Hepatic stellate cell (primary cell): ENCODE measurements at places on chromosomes 6 and 20.
A peak's percentile ranks its signal among the peaks of the same experiment; 100 is the strongest.

GRCh38 chr6:15791448-15792181 lies 128.8 kb upstream of the DTNBP1 start:
- DNase-seq: no peak

- no peak for DNase-seq
Measured at GRCh38 chr6:112113918-112114317, 26.5 kb downstream of the FAM229B start.

DNA sequence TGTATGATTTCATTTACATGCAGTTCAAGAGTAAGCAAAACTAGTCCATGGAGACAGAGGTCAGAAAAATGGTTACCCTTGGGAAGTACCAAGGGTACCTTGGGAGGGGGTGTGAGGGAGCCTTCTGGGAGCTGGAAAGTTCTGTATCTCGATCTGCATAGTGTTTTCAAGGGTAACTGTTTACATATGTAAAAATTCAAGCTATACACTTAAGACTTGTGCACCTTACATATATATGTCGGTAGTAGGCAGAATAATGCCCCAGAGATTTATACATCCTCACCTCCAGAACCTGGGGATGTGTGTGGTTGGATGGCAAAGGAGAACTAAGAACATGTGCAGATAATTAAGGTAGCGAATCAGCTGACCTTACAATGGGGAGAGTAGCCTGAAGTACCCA lies 31.0 kb downstream of the GABRR2 start:
- DNase-seq: no peak

GRCh38 chr6:43861212-43861894 lies 91.3 kb downstream of the VEGFA start:
- DNase-seq: no peak

GRCh38 chr20:33686984-33687366 lies 790 bp upstream of the E2F1 start:
- no peak for DNase-seq

- DNase-seq: peak; percentile 43
Measured at GRCh38 chr6:148934539-148934938, 187.7 kb downstream of the UST start.

- DNase-seq: no peak
Measured at GRCh38 chr20:47574616-47575364, 73.1 kb downstream of the NCOA3 start.

- no peak for DNase-seq
Measured at GRCh38 chr20:45051204-45052060, 49.5 kb downstream of the KCNS1 start.

DNA sequence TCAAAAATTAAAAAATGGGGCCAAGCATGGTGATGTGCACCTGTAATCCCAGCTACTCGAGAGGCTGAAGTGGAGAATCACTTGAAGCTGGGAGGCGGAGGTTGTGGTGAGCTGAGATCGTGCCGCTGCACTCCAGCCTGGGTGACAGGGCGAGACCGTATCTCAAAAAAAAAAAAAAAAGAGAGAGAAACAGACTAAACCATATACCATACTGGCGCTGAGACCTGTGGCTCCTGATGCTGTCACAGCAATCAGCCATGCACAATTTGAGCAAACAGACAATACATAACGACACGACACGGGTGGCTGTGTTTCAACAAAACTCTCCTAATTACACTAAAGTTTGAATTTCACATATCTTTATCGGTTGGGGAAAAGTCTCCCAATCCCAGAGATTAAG lies 14.9 kb upstream of the CBFA2T2 start:
- no peak for DNase-seq

- no peak for DNase-seq
Measured at GRCh38 chr6:16493112-16493511, 254.7 kb downstream of the GMPR start.

- no peak for DNase-seq
Measured at GRCh38 chr6:15936503-15936902, 192.4 kb upstream of the MYLIP start.

GRCh38 chr6:12939314-12939713 lies 222.7 kb downstream of the PHACTR1 start:
- no peak for DNase-seq

DNA sequence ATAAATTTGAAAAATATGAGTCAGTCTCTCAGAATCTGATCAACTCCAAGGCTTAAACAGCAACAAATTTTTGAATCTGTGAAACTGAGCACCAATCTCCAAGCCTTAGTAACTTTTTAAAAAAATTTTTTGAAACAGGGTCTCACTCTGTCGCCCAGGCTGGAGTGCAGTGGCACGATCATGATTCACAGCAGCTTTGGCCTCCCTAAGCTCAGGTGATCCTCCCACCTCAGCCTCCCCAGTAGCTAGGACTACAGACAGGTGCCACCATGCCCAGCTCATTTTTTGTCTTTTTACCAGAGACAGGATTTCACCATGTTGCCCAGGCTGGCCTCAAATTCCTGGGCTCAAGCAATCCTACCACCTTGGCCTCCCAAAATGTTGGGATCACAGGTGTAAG lies 207.9 kb upstream of the TCF21 start:
- DNase-seq: no peak

- DNase-seq: no peak
Measured at GRCh38 chr6:27650620-27651370, 177.9 kb upstream of the ZNF184 start.

DNA sequence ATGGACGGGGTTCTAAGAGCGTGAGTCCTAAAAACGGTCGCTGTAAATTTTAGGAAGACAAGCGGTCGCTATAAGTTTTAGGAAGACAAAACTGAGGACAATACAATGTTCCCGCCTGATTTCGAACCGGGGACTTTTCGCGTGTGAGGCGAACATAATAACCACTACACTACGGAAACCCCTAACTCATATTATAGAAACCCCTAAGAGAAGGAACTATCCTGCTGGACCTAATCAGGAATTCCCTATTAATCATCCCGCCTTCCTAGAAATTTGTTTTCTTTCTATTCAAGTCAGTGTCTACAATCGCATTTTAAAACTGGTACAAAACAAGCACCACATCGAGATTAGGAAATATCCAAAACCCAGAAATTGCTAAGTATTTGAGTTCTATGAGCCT lies 183.8 kb downstream of the OR2B2 start:
- DNase-seq: no peak
